Heart right ventricle (tissue), 16 donors: ENCODE measurements at places on chromosomes 1 and 21. TPM values are rescaled to one million over a fixed set of nuclear protein-coding genes. Genes with fewer than 3 reads are reported as not detected.

- H3K4me3 ChIP-seq, result no peak overlapping the region
- H3K27me3 ChIP-seq, result no peaks in the 10 kb centered on the region
- no peak for DNase-seq
- H3K27ac ChIP-seq, result no peak overlapping the region
These were observed 26.4 kb upstream of the EEIG2 start for GRCh38 chr1:108533351-108534083.

GRCh38 chr1:219847215-219847855 is 81.0 kb downstream of the SLC30A10 start:
- no peak overlapping the region for H3K4me3 ChIP-seq
- H3K27me3 ChIP-seq, result no peaks in the 10 kb centered on the region
- no peaks in the 10 kb centered on the region for H3K36me3 ChIP-seq
- no peak for DNase-seq
- H3K4me1 ChIP-seq, result no peaks in the 10 kb centered on the region

Gene TMPRSS2
- not detected for total RNA-seq

DNA sequence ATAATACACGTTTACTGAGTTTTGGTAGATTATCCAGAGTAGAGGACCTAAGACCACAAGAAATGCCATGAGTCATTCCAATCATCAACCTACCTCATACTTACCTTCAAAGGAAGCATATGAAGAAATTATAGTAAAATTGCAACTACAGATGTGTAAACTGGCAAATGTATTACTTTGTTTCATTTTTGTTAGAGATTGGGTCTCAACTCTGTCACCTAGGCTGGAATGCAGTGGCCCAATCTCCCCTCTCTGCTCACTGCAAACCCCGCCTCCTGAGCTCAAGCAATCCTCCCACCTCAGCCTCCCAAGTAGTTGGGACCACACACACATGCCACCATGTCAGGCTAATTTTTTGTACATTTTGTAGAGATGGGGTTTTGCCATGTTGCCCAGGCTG is 5.2 kb downstream of the TMCO1 start:
- no peak for DNase-seq
- no peak overlapping the region for H3K4me3 ChIP-seq
- H3K27ac ChIP-seq, result no peak overlapping the region
- no peaks in the 10 kb centered on the region for H3K27me3 ChIP-seq
- H3K36me3 ChIP-seq, result no peaks in the 10 kb centered on the region

DNA sequence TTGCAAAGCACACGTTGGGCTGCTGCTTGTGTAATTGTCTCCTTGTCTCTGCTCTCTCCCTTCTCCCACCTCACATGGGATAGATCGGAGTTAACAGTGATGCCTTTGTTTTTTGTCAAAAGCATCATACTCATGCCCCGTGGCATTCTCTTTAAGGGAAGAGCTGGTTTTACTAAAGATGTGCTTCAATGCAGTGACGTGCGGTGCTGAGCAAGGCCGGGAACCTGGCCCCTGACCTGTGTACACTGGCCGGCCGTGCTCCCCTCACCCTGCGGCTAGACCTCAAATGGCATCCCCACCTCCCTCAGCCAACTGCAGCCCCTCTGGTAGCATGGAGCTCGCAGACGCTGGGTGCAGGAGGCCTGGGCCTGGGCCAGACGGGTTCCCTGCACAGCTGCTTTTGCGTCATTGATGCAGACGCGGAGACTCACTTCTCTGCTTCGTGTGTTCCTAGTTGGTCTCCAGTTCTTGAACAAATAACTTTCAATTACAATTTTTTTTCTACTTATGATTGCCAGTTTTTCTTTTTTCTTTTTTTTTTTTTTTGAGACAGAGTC is 19.9 kb downstream of the AGPAT3 start:
- H3K4me3 ChIP-seq, result no peak overlapping the region
- H3K27ac ChIP-seq, result no peak overlapping the region
- no peak for DNase-seq
- peaks cover 45% of the 10 kb centered on the region for H3K4me1 ChIP-seq
- no peaks in the 10 kb centered on the region for H3K27me3 ChIP-seq

DNA sequence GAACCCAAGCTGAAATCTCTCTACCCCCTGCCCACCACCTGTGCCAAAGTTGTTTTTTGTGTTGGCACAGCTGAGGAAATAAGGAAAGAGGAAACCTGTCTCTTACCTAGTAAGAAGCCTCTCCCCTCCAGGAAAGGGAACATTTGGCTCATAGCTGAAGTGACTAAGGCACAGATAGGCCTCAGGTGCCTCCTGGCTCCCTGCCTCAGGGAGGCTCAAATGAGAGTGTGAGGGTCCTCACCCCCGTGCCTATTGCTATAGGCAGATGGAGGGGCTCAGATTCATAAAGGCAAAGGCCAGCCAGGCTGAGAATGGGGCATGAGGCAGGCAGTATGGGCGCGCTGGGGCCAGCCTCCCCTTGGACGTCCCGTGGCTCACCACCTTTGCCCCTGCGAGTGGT is 7.4 kb downstream of the SLC30A2 start:
- peak overlapping the region; percentile 95 for H3K27ac ChIP-seq
- DNase-seq, result no peak
- H3K36me3 ChIP-seq, result no peaks in the 10 kb centered on the region
- peaks cover 7% of the 10 kb centered on the region for H3K4me1 ChIP-seq
- H3K27me3 ChIP-seq, result no peaks in the 10 kb centered on the region
- H3K4me3 ChIP-seq, result no peak overlapping the region

Gene KRTAP13-2
- total RNA-seq, result not detected

Gene ADAMTSL4
- total RNA-seq, result 66.1 TPM

GRCh38 chr21:24470852-24471251 is 1136.4 kb downstream of the MRPL39 start:
- no peaks in the 10 kb centered on the region for H3K27me3 ChIP-seq
- H3K36me3 ChIP-seq, result no peaks in the 10 kb centered on the region
- H3K4me3 ChIP-seq, result no peak overlapping the region
- no peaks in the 10 kb centered on the region for H3K4me1 ChIP-seq
- no peak for DNase-seq

- H3K4me3 ChIP-seq, result no peak overlapping the region
- peaks cover 15% of the 10 kb centered on the region for H3K4me1 ChIP-seq
- no peaks in the 10 kb centered on the region for H3K27me3 ChIP-seq
- no peak overlapping the region for H3K27ac ChIP-seq
- DNase-seq, result no peak
- no peaks in the 10 kb centered on the region for H3K36me3 ChIP-seq
These were observed 3.8 kb upstream of the RGS13 start for GRCh38 chr1:192632188-192632587.

Gene OR2L5
- not detected for total RNA-seq

Gene PLPPR5
- total RNA-seq, result not detected

Gene CHI3L1
- total RNA-seq, result 2.0 TPM

Gene OPN3
- total RNA-seq, result 3.7 TPM

DNA sequence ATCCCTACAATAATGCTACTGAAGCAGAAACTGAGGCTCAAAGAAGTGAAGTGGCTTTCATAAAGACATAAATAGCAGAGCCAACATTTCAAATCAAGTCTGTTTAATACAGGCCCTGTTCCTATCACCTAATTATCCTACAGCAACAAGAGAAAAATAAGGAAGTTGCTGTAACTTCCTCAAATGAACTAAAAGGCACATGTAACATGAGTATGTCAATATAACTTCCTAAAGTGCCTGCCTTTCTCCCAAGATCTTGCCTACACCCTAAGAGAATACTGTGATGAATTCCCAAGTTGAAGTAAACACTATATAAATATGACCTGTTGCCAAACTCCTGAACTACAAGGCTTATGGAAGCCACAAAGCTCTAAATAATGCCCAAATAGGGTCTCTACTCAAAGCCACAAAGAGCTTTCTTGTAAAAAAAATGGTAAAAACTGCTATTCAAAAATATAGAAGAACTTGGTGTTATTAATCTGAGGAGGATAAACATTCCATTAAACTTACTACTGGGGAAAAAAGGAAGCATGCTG is 8.6 kb downstream of the BEND5 start:
- no peak for DNase-seq
- H3K27ac ChIP-seq, result no peak overlapping the region

DNA sequence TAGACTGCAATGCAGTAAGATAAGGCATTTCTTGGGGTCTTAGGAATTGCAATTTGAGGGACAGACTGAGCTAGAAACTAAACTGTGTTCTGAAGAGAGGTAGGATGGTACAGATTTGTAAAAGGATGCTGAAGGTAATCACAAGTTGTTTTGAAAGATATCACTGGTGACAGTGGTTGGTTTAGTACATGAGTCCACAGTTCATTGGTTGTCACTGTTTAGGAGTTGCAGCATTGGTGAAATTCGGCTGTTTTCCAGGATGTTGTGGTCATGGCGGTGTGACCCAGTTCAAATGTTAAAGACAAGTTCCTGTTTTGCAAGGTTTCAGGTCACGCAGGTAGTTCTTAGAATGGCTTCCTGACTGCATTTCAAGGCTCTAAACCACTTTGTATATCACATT is 292.8 kb upstream of the B3GALT2 start:
- H3K4me1 ChIP-seq, result no peaks in the 10 kb centered on the region
- H3K36me3 ChIP-seq, result no peaks in the 10 kb centered on the region
- no peak overlapping the region for H3K27ac ChIP-seq
- no peak for DNase-seq
- H3K27me3 ChIP-seq, result no peaks in the 10 kb centered on the region

DNA sequence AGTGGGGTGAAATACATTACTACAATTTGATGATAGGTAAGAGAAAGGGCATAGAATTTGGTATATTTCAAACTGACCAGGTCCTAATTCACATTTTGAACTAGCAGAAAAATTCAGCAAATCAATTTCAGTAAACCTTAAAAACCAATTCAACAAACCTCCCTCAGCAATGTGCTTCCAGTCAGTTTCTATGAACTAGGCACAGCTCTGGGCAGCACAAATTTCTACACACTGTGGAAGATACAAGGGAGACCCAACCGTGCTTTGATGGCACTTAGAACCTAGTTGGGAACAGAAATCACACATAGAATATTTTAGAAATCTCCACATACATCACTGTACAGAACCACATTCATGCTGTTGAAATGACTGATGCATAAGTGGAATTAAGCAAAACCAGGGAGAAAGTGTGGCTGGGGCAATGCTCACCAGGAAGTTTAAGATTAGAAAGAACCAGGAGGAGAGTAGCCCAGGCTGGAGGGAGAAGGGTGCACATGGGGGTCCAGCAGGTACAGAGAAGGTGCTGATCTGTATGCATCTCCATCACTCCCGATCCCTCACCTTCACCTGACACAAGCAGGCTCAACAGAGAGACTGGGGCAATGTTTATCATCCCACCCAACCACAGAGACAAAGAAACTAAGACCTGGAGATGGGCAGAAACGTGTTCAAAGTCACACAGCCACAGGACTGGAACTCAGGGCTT is 14.8 kb downstream of the C1orf226 start:
- no peak overlapping the region for H3K4me3 ChIP-seq
- DNase-seq, result no peak
- H3K27ac ChIP-seq, result no peak overlapping the region

DNA sequence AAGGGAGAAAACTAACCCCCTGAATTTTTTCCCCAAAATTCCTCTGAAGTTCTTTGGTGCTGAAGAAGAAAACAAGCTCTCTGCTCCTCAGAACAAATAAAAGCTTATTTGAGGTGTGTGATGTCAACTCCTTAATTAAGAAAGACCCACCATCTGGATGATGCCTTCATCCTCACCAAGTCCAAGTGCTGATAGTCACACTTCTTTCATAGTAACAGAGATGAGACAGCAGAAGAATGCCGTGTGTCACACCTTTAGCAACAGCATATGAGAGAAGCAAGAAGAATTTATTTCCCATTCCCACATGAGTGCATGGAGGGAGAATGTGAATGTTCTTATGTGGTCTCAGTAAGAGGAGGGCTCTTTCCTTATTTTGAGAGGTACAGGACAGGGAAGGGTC is 91.2 kb downstream of the TGFB2 start:
- DNase-seq, result no peak
- H3K36me3 ChIP-seq, result peaks cover 15% of the 10 kb centered on the region
- H3K4me3 ChIP-seq, result no peak overlapping the region
- H3K27ac ChIP-seq, result no peak overlapping the region
- no peaks in the 10 kb centered on the region for H3K27me3 ChIP-seq

Gene BROX
- total RNA-seq, result 38.3 TPM
